ENCODE measurements at places on chromosomes 7 and 10. TPM values are rescaled to one million over a fixed set of nuclear protein-coding genes. Genes with fewer than 3 reads are reported as not detected.

DNA sequence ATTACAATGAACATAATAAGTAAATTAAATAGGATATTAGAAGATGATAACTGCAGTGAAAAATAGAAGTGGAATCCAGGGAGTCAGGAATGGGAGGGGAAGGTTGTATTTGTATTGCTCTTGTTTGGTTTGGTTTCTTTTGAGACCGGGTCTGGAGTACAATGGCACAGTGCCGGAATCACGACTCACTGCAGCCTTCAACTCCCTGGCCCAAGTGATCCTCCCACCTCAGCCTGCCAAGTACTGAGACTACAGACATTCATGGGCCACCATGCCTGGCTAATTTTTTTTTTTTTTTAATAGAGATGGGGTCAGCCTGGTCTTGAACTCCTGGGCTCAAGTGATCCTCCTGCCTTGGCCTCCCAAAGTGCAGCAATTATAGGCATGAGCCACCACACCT, 59.9 kb upstream of the LRRC4 start:
- H3K27me3 ChIP-seq = no peaks in the 10 kb centered on the region
- H3K27ac ChIP-seq = no peak overlapping the region
- DNase-seq = peak; percentile 64
- peaks cover 72% of the 10 kb centered on the region for H3K36me3 ChIP-seq

- no peak for DNase-seq
- H3K27me3 ChIP-seq = no peaks in the 10 kb centered on the region
- no peaks in the 10 kb centered on the region for H3K36me3 ChIP-seq
- no peak overlapping the region for H3K4me3 ChIP-seq
Measured at GRCh38 chr10:95499482-95499989, 61.6 kb downstream of the SORBS1 start.

DNA sequence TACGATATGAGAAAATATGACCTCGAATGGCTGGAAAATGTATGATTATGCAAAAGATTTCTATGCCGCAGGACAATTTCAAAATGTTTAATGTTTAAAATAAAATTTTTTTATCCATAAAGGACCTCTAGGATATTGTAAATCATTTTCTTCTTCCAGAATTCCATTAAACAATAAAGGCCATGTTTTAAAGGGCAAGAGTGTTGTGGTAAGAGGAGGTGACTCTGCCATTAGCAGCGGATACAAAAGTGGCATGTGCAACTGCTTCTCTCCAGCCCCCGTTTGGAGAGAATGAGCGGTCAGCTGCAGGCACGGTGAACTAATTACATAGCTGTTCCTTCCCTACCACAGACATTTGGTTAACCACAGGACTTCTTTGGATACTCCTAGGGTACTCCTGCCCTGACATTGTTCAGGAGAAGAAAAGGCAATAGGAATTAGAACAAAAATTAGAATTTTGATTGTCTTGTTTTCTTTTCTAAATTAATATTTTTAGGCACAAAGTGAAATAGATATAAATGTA, 63.8 kb downstream of the HBP1 start:
- H3K27ac ChIP-seq = no peak overlapping the region
- H3K36me3 ChIP-seq = no peaks in the 10 kb centered on the region
- H3K4me3 ChIP-seq = no peak overlapping the region
- H3K27me3 ChIP-seq = no peaks in the 10 kb centered on the region

Gene DOCK4
- total RNA-seq = 14.2 TPM

All from IMR-90 (cell line).